ENCODE measurements at places on chromosomes 6 and 20.

DNA sequence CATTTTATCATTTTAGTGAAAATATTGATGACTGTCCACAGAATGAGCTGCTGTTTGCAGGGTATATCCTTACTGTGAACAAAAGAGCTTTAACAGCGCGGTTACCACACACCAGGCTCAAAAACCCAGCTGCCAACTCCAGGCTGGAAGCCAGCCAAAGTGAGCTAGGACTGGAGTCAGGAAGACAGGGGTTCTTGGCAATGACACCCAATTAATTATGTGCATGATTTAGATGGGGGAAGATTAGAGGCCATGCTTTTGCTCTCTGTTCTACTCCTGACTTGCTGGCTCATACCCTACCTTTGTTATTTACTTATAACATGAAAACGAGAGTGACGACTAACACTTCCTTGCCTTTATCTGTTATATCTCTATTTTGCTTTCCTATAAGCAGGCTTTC lies 128.9 kb upstream of the SHLD1 start:
- DNase-seq = no peak

DNA sequence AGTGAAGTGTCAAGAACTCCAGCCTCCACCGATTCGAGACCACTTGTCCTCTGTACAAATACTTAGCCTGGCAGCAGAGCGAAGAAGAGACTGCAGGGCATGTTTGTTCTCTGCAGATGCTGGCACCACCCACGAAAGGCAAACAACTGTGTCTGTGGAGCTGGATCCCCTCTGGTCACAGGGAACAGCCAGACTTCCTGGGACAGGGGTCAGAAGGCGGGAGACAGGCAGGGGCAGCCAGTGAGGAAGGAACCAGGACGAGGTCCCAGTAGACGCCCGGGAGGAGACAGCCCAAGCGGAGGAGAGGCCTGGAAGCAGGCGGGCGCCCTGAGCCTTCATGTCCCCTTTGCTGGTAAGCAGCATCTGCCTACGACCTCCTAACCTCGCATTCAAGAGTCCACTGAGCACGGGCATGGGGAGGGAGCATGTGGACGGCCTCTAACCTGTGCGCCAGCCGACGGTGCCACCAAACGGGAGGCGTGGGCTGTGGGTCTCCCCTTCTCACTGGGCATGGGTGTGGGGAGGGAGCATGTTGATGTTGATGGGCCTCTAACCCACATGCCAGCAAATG lies 265.5 kb downstream of the DLL1 start:
- DNase-seq = no peak

- no peak for DNase-seq
These were observed 159.8 kb upstream of the TSHZ2 start for GRCh38 chr20:52812231-52812847.

- DNase-seq = no peak
These were observed 931 bp upstream of the EBF4 start for GRCh38 chr20:2691663-2692035.

DNA sequence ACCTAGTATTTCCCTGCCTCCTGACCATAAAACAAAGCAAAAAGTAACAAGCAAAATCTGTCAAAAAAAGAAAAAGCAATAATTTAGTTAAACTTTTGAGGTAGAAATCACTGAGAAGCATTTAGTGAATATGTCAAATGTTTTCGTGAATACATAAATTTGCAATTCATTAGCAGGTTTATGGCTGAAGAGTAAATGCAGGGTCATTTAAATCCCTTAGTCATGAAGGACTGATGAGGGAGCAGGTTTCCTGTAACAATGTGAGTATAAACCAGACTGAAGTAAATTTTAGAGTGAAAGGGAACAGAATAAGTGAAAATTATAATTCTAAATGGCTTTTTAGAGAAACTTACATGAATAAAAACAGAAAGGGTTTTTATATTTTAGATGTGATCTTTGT lies 313.5 kb upstream of the MANEA start:
- DNase-seq = no peak

- peak; percentile 61 for DNase-seq
These were observed 70.9 kb downstream of the STK35 start for GRCh38 chr20:2172305-2173175.

Data from GM12891 (cell line).